ENCODE measurements at places on chromosomes 6 and 20. TPM values are rescaled to one million over a fixed set of nuclear protein-coding genes. Genes with fewer than 3 reads are reported as not detected.

The HLA-DRA gene
- 1.2 TPM for total RNA-seq

The VIP gene
- not detected for total RNA-seq

The ADA gene
- 9.6 TPM for total RNA-seq

The RAD21L1 gene
- not detected for total RNA-seq

The MCHR2 gene
- 0.15 TPM for total RNA-seq

The LY6G5C gene
- total RNA-seq, result 2.5 TPM

The FRMD1 gene
- total RNA-seq, result not detected

The CLIC5 gene
- total RNA-seq, result not detected

The CDH26 gene
- 0.15 TPM for total RNA-seq

The TMEM170B gene
- 1.2 TPM for total RNA-seq

The TLDC2 gene
- not detected for total RNA-seq

The HLA-DMB gene
- 5.1 TPM for total RNA-seq

The GGTLC1 gene
- total RNA-seq, result not detected

The ADGRF5 gene
- total RNA-seq, result not detected

The LY86 gene
- not detected for total RNA-seq

The MPIG6B gene
- total RNA-seq, result not detected

The BNIP5 gene
- not detected for total RNA-seq

The SAPCD1 gene
- total RNA-seq, result 1.7 TPM

The PRR18 gene
- not detected for total RNA-seq

The MATN4 gene
- not detected for total RNA-seq

The NDUFAF5 gene
- 27.6 TPM for total RNA-seq

The FRK gene
- total RNA-seq, result 1.3 TPM

The SSTR4 gene
- not detected for total RNA-seq

The SPATS1 gene
- total RNA-seq, result not detected

The PKIB gene
- total RNA-seq, result 4.2 TPM

The RGS17 gene
- total RNA-seq, result 1.2 TPM

The C20orf202 gene
- total RNA-seq, result not detected

The SAMD3 gene
- total RNA-seq, result 2.8 TPM

The VSX1 gene
- total RNA-seq, result 0.32 TPM

The TRAPPC3L gene
- total RNA-seq, result not detected

The TRIM15 gene
- total RNA-seq, result not detected

The BPIFA3 gene
- total RNA-seq, result not detected

The DDO gene
- total RNA-seq, result 16.5 TPM

The PPIL6 gene
- total RNA-seq, result 2.1 TPM

The LPIN3 gene
- total RNA-seq, result 0.76 TPM

The PRDM1 gene
- total RNA-seq, result 8.0 TPM

The CGA gene
- total RNA-seq, result 26.6 TPM

The TFAP2D gene
- total RNA-seq, result not detected

The SEL1L2 gene
- not detected for total RNA-seq

The SLC26A8 gene
- total RNA-seq, result not detected

The AGER gene
- 0.15 TPM for total RNA-seq

The MAP7 gene
- total RNA-seq, result 0.15 TPM

The ATP6V1G2 gene
- total RNA-seq, result 0.20 TPM

The PPP1R3G gene
- total RNA-seq, result 1.3 TPM

The CTCFL gene
- not detected for total RNA-seq
